ENCODE measurements at places on chromosomes 12 and 14.

DNA sequence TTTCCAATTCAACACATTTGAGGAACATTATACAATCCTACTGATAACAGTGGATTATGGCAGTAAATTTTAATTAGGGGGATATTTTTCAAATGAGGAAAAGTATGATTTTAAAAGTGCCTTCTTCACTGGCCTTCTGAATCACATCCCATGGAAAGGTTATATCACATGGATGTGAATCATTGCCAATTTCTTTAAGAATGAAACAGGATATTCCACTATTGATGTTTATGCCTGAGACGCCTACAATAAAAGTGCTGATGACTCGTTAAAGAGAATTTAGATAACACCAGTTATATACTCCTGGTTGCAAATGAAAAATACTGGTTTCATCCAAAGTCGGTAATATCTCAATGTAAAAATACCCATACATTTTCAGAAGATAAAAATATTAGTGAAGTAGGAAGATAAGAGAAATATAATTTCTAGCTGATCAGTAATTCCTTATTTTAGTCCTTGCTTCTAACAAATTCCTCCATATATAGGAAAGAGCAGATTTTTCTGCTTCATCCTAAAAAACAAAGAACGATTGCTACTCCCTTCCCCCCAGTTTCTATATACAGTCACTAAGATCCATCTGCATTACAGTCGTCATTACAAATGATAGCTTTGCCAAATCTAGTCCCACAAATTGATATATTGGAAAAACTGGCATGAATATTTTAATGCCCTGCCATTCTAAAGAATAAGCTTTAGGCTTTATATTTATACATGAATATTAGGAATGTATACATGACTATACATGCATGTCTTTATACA lies 139.5 kb upstream of the SOX5 start:
- no peak for DNase-seq

GRCh38 chr12:109358154-109358869 lies 10.6 kb downstream of the MYO1H start:
- no peak for DNase-seq

- DNase-seq, result no peak
Measured at GRCh38 chr14:45048385-45048784, 35.5 kb upstream of the PRPF39 start.

DNA sequence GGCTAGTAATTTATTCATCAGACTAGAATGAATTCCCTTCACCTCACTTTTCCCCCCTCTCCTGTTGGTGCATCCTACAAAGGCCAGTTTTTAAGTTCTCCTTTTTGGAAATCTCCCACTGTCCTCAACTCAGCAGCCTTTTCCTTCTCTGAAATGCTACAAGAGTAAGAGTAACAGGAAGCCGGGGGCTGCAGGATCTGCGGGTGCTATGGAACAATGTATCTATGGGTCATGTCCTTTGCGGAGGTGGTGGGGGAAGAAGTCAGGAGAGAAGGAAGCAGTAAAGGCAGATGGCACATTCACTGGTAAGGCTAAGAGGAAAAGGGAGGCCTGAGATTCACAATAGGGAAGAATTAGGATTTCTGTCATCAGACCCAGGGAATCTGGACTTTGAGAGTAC lies 22.2 kb upstream of the TESC start:
- DNase-seq, result no peak

DNA sequence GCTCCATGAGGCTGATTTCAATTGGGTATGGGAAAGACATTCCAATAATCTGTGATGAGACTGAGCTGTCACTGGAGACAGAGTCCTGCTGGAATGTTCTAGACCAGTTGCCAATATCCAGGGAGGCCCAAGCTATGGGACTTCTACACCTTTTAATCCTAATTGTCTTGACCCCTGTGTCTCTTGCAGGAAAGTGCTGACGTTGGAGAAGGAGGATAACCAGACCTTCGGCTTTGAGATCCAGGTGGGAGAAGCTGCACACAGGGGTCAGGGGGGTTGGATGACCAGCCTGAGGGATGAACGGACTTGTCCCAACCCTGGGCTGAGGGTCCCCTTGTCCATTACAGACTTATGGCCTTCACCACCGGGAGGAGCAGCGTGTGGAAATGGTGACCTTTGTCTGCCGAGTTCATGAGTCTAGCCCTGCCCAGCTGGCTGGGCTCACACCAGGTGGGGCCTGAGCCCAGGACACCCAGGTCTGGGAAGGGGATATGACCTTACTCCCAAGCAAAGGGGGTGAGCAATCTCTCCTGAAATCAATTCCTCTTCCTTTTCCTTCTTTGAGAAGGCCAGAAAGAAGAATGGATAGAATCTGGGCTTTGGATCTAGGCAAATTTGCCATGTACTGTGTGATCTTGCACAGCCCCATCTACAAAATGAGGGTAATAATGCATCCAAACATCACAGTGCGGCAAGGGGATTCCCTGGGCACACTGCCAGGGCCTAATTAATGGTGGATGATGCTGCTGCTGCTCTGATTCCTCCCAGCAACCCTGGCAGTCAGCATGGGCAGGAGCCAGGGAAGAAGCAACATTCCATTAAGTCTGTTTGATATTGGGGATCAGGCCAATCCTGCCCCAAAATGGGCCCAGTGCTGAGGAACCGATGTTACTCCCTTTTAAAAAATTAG lies 4.2 kb downstream of the TAMALIN start:
- DNase-seq, result no peak

DNA sequence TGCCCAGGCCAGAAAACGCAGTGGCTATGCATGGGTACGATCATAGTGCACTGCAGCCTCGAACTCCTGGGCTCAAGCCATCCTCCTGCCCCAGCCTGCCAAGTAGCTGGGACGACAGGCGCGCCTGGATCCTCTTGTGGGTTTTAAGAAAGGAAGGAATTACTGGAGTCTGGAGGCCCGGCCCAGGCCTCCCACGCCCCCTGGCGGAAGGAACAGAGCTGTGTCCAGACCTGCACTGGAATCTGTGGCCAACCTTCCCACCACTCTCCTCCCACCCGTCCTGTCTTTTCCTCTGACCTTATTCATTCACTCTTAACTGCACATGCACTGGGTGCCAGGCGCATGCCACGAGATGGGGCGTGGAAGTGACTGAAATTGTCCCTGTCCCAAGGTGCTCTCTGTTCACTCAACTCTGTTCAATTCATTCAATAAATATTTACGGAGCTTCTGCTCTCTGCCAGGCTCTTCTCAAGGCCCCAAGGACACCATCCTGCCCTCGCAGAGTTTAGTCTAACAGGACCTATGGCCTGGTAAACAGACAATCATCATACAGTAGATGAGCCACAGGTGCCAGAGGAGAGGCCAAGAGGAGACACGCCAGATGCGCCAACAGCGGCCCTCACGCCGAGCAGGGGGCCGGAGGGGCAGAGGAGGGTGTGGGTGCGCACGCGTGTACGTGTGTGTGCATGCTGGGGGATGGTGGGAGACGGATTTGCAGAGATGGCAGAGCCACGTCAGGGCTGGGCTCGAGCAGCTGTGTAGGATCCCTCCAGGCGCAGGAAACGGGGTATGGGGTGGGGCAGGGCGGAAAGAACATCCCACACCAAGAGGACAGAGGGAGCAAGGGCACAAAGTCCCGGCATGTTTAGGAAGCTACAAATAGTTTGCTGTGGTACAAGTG lies 13.7 kb upstream of the TMEM106C start:
- DNase-seq, result peak; percentile 86

GRCh38 chr14:64400829-64401459 lies 12.8 kb downstream of the MTHFD1 start:
- DNase-seq, result no peak
